Stimulated activated CD8-positive, alpha-beta memory T cell treated with anti-CD3 and anti-CD28 coated beads, Interleukin-4, amount 100 ng/mL, for 1 hour (primary cell): ENCODE measurements at places on chromosomes 2 and 18.

GRCh38 chr2:158907926-158908456, 60.4 kb upstream of the TANC1 start:
- no peak for DNase-seq

GRCh38 chr18:58226429-58226828, 182.4 kb downstream of the NEDD4L start:
- DNase-seq = no peak

- DNase-seq = no peak
Observed at GRCh38 chr2:62266433-62267038, 70.6 kb downstream of the B3GNT2 start.

DNA sequence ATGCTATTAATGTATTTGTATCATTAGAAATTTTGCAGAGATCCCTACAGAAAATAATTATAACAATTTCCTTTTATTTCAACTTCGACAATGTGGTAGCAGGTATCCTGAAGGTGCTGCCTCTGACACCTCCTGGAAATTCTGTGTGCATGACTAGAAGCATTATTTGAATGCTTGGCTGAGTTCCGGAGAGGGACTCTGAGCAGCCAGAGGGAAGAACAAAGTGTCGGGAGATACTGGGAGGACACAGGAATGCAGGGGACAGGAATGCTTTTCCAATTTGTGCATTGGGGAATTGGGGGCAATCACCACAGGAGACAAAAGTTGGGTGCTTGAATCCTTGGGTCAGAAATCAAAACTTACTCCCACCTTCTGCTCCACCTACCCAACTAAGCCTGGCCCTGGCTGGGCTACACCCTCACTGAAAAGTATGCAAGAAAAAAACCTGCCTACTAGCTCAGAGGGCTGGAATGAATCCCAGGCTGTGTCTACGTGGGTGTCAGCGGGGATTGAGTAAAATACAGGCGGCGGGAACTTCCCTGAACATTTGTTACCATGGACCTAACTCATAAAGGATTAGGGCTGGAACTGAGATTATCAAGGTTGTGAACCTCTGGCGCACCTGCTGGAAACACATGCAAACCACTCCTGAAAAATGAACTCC, 299.3 kb downstream of the SOX11 start:
- no peak for DNase-seq

GRCh38 chr18:24588440-24588839, 128.0 kb downstream of the HRH4 start:
- DNase-seq = no peak

DNA sequence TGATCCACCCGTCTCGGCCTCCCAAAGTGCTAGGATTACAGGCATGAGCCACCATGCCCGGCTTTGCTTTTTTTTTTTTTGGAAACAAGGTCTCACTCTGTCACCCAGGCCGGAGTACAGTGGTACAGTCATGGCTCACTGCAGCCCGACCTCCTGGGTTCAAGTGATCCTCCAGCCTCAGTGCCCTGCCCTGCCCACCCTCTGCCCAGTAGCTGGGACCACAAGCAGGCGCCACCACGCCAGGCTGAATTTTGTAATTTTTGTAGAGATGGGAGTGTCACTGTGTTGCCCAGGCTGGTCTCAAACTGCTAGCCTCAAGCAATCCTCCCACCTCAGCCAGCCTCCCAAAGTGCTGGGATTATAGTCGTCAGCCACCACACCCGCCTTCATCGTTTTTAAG, 11.6 kb upstream of the PSD4 start:
- DNase-seq = no peak

- DNase-seq = no peak
Observed at GRCh38 chr2:108593547-108594098, 59.4 kb downstream of the LIMS1 start.

DNA sequence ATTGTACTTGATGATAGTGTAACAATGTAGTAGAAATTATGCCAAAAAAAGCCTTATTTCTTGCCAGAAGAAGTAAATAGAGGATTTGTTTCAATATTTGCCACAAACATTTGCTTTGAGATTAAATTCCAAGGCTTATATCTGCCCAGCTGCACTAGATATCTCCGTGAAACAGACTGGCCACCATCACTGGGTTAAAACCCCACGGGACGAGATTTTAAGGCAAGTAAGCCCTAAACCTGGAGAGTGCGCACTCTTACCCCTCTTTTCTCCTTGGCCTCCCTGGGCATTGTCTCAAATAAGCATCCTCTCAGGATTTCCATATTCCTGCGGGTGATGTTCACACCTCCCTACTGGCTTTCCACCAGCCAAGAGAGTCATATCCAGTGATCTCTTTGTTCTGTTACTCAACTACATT, 334.4 kb downstream of the AGPS start:
- DNase-seq = no peak
